ENCODE measurements at places on chromosomes 6 and 20.
A peak's percentile ranks its signal among the peaks of the same experiment; 100 is the strongest.

DNA sequence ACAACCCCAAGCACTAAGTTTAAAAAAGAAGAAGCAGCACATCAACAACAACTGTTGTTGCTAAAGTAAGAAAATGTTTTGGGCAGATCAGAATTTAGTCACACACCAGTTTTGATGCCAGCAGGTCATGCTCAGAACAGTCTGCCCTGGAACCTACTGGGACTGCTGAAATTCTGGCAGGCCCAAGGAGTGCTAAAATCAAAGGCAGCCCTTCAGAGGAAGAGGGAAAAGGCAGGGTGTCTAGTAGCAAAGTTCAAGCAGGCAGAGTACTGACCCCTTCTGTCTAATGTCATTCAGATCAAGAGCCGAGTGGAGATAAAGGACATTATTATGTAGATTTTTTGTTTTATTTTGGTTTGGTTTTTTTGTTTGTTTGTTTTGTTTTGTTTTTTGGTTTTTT lies 96.6 kb upstream of the LOC128125822 start:
- no peak for DNase-seq

DNA sequence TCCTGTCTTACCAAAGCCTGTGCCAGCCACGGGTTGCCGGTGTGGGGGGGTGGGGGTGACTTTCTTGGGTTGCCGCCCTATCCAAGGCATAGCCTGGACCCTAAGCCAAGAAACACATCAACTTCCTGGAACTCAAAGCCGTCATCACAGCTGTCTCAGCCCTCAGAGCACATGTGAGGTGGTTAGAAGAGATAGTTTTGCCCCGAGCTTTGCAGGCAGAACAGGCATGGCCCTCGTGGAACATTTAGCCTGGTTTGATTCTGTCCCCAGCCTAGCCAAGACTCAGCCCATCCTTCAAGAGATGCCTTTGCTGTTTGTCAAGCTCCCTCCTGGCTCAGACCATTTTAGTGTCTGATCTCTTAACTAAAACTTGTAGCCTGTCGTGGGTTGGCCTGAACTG lies 64.9 kb downstream of the RREB1 start:
- DNase-seq: no peak

DNA sequence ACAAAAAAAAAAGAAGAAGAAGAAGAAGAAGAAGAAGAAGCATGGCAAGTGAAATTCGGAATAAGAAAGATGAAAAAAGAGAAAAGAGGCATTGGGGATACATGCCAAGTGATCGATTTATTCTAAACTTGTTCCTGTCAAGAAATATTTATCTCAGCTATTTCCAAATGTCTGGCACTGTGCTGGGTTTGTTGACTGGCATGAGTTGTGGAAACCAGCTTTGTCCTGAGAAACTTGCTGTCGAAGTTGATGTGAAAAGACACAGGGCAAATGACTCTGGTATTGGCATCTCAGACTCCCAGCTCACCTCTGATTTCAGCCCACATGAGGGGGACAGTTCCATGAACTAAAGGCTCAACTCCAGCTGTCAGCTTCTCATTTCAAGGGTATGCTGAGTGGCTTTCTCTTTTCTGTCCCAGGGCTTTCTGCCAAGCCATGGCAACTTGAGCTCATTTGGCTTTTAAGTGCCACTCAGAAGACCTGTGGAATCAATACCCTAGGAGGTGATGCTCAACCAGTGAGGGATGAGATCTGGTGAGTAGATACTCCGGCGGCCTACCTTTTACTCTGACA lies 253.3 kb upstream of the JAG1 start:
- DNase-seq: no peak

GRCh38 chr6:37239950-37240713 lies 17.4 kb upstream of the TBC1D22B start:
- DNase-seq: peak; percentile 71

GRCh38 chr20:38759106-38759505 lies 10.8 kb downstream of the ACTR5 start:
- DNase-seq: no peak

DNA sequence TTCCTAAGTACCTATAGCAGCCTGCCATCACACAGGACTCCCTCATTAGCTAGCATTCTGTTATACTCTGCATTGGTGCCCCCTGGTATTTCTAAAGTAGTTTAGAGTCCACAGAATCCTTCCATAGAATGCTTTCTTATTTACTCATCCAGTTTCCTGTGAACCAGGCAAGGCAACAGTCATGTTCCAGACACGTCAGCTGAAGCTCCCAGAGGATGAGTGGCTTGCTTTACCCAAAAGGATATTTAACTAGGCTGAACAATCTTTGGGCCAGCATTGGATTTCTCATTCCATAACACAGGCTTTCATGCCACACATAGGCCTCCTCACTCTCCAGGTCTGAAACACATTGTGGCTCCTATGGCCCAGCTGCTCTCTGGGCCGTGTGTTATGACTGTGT lies 203.8 kb upstream of the MAP3K7 start:
- no peak for DNase-seq

- DNase-seq: no peak
These were observed 28.7 kb upstream of the PHACTR3 start for GRCh38 chr20:59575653-59576052.

Data from HCT116 (cell line).